T-helper 17 cell (primary cell): ENCODE measurements at places on chromosomes 1 and 21. TPM values are rescaled to one million over a fixed set of nuclear protein-coding genes. Genes with fewer than 3 reads are reported as not detected.

Gene SCAF4
- 53.8 TPM for total RNA-seq

Gene S100A12
- 9.1 TPM for total RNA-seq

Gene IGSF5
- not detected for total RNA-seq

Gene PRKAA2
- total RNA-seq = not detected

Gene TMEM9
- total RNA-seq = 13.0 TPM

Gene ACTL8
- not detected for total RNA-seq

Gene NCAM2
- total RNA-seq = not detected

Gene LMX1A
- not detected for total RNA-seq

Gene NPHS2
- total RNA-seq = not detected

Gene PTPN14
- not detected for total RNA-seq

Gene PTAFR
- 2.4 TPM for total RNA-seq

Gene DISC1
- 16.2 TPM for total RNA-seq

Gene ASCL5
- not detected for total RNA-seq

Gene CD48
- total RNA-seq = 387 TPM

Gene S100A16
- total RNA-seq = not detected

Gene HHAT
- total RNA-seq = 7.5 TPM

Gene FMO2
- total RNA-seq = not detected
